Stimulated activated CD8-positive, alpha-beta memory T cell treated with anti-CD3 and anti-CD28 coated beads, Interleukin-4, amount 100 ng/mL, for 48 hours (primary cell): ENCODE measurements at places on chromosomes 16 and 17.
A peak's percentile ranks its signal among the peaks of the same experiment; 100 is the strongest.

DNA sequence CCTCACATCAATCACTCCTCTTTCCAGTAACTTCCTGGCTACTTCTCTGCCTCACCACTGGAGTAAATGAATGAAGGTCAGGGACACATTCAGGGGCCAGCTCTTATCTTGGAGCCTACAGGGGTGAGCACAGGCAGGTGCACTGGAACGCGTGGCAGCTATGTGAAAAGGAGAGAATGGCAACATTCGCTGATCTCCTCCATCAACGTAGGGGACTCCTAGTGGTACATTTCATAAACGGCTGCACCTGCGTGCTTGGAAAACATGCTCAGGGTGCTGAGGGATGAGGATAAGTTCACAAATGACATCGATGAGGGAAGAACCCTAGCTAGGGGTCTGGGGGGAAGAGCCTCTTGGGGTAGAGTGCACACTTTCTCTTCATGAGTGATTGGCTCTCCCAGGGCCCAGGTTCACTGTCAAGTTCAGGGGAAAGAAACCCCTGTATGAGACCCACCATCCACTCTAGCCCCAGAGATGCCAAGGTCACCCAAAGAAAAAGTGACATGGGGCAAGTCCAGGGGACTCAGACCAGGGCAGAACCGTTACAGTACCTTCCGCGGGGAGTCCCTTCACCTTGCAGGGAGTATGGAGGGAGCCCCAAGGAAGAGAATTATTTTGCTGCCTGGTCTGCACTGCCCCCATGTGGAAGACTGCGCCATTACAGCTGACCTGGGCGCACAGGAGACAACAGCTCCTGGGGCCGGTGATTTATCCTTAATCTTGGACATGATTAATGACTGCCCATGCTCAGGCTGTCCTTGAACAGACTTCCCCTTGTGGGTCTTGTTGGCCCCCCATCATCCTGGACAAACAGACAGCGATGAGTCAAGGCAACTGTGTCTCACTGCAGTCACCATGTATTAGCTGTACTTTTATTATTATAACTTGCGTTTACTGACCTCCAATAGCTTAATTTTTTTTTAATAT is 30.1 kb downstream of the VAC14 start:
- DNase-seq, result peak; percentile 83

- no peak for DNase-seq
Measured at GRCh38 chr17:69407759-69408158, 6.7 kb upstream of the MAP2K6 start.

DNA sequence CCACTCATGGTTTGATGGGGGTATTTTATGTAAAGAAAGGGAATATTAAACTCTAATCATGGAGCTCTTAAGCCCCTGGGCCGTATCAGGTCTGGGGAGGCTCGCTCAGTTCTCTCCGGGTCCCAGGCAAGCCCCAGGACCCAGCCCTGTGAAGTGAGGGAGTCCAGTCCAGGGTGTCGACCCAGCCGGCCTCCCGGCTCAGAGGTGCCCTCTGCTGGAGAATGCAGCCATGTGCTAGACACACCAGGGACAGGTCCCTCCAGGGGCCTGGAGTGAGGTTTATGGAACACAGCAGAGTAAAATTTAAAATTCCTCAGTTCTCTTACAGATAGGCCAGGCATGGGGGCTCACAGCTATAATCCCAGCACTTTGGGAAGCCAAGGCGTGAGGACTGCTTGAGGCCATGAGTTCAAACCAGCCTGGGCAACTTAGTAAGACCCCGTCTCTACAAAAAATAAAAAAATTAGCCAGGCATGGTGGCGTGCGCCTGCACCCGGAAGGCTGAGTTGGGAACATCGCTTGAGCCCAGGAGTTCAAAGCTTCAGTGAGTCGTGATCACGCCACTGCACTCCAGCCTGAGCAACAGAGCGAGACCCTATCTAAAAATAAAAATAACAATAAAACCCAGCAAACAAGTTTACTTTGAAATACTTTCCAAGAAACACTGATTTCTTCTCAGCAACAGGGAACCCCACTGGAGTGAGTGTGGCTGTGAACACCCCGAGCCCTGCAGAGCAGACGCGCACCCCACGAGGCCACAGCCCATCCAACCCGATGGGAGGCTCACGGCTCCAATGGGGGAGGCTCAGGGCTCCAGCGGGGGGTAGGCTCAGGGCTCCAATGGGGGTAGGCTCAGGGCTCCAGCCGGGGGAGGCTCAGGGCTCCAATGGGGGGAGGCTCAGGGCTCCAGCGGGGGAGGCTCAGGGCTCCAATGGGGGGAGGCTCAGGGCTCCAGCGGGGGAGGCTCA is 72.2 kb downstream of the ZNF778 start:
- peak; percentile 85 for DNase-seq

DNA sequence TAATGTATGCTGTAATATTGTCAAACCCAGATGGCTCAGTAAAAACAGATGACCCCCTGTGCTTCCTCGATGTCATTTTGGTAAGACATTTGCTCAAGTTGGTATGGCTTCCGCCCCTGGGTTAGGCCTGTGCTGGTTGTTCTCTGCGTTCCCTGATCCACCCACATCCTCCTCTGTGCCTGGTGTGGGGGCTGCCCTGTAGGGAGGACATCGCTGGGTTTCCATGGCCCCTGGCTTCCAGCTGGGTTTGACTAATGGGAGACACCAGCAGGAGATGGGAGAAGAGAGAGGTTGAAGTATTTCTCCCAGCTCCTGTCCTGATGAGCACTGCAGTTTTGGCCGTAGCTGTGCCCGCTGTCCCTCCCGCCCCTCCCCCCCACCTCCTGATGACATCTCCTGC is 4.4 kb upstream of the MFAP4 start:
- no peak for DNase-seq

GRCh38 chr17:44093231-44093900 is 22.8 kb downstream of the G6PC3 start:
- no peak for DNase-seq

GRCh38 chr16:60166-60565 is 6.5 kb downstream of the SNRNP25 start:
- no peak for DNase-seq

DNA sequence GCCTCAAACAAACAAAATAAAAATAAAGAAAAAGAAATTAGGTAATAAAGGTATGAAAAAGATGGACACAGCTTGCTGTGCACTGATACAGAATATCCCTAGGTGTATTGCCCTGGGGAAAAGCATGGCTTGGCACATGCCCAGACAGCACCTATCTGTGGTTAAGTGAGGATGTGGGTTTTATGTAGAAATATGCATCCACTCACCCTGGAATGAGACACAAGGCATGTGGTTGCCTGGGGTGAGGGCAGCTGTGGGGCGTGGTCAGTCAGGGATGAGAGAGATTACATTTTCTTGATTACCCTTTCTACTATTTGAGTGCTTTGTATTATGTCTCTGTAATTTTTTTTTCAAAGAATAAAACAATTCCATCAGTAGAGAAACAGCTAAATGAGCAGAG is 6.9 kb downstream of the PLLP start:
- peak; percentile 69 for DNase-seq

- no peak for DNase-seq
Measured at GRCh38 chr17:73495641-73496040, 148.6 kb downstream of the SDK2 start.

DNA sequence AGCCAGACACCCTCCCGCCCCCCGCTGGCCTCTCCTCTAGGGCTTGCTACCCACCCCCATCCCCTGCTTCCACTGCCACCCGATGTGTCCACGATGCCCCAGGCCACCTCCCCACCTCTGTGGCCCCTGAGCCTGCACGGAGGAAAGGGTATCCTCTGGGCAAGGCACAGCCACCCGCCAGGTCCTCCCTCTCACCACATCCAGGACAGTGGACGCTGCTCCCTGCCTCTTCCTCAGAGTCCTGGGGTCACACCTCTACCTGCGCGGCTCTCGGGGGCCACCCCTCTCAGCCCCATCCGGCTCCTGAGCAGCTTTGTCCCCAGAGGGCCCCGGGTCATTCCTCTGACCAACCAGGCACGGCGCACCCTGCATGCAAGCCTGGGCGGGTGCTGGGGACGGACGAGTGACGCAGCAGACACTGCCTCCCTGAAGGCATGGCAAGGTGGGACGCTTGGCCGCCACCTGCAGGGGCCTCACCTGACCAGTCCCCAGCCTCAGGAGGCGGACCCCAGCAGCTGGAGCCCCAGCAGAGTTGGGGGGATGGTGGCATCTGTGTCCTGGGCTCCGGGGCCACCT is 24.8 kb downstream of the FLYWCH1 start:
- DNase-seq, result no peak

- DNase-seq, result no peak
Measured at GRCh38 chr17:57545731-57546342, 199.3 kb downstream of the CCDC182 start.

- peak; percentile 55 for DNase-seq
Measured at GRCh38 chr17:40433551-40434415, 9.5 kb upstream of the IGFBP4 start.

- no peak for DNase-seq
Measured at GRCh38 chr16:88966986-88967829, 9.8 kb downstream of the CBFA2T3 start.

DNA sequence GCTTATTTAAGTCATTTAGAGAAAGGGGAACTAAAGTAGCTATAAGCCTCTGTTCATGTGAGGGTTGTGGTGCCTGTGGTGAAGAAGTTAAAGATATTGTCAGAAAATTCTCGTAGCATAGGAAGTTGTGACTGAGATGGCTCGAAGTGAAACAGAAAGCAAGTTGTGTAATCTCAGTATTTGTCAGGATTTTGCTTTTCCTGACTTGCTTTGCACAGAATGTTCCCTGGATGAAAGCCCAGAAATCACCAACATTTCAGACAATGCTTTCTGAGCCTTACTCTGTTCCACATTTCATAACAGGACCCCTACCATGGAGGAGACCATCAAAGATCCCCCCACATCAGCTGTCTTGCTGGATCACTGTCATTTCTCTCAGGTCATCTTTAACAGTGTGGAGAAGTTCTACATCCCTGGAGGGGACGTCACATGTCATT is 10.6 kb downstream of the CALCOCO2 start:
- no peak for DNase-seq

- no peak for DNase-seq
Measured at GRCh38 chr16:2084895-2085625, 37.3 kb downstream of the TSC2 start.

DNA sequence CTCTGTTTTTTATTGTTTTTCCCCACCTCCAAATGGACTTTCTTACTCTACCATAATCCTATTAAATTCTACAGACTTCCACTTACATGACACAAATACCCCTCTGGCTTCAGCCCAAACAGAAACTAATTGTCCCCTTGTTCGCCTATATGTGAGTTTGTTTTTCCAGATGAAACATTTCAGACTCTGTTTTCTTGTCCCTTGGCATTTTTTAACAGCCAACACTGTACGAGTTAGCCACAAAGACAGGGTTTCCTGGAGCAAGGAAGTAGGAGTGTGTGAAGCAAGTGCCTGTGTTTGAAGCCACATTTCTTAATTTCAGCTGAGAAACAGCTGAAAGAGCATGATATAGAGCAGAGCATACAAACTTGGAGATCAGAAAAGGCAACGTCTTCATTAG is 382.2 kb upstream of the CDH5 start:
- DNase-seq, result no peak

DNA sequence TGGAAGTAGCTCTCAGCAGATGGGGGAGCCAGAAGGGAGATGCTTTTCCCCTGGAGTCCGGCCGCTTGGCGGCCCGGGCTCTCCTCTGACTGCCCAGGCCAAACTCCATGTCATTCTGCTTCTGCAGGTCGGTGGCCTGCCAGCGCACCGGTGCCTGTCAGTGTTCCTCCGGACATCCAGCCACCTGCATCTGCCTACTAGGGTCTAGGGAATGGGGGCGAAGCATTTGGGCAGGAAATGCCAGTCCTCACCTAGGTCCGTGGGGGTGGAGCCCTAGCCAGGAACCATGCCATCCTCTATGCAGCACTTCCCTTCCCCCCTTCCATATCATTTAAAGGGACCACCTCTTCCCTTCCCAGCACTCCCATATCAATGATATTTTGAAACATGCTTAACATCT is 34.2 kb downstream of the GJC1 start:
- no peak for DNase-seq

- no peak for DNase-seq
Measured at GRCh38 chr16:83171396-83171795, 544.6 kb downstream of the CDH13 start.

- no peak for DNase-seq
Measured at GRCh38 chr16:67437513-67437912, 6.6 kb downstream of the HSD11B2 start.

DNA sequence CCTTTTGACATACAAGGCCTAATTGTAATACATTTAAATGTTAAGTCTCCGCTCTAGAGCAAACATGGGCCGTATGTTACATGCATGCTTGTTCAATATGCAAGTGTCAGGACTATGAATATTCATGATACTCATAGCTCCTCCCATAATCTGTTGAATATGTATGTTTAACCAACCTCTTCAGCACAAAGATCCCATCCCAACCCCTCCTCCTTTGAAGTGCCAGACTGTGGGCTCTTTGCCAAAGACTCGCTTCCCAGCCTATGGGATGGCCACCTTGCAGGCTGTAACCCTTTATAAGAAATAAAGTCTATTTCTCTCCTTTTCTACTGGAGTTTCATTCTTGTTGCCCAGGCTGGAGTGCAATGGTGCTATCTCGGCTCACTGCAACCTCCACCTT is 156.2 kb downstream of the ABCC12 start:
- no peak for DNase-seq

DNA sequence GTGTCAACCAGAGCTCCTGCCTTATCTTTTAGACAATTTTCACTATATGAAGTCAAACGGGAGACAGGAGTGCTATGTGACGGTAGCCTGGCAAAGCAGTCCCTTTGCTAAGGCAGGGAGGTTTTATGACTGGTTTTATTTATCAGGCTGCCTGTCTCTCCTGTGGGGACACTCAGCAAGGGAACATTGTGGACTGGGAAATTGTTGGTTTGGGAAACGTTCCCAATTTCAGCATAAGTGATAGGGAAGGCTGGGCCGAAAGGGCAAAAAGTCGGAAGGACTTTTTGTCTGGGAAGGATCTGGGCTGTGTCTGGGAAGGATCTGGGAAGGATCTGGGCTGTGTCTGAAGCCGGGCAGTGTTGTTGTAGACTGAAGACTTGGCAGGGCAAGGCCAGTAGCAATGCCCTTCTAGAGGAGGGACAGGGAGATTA is 211.2 kb downstream of the PARN start:
- no peak for DNase-seq

- DNase-seq, result no peak
Measured at GRCh38 chr16:1052721-1053120, 19.8 kb upstream of the SSTR5 start.

- no peak for DNase-seq
Measured at GRCh38 chr16:72372087-72373045, 200.4 kb upstream of the PMFBP1 start.

DNA sequence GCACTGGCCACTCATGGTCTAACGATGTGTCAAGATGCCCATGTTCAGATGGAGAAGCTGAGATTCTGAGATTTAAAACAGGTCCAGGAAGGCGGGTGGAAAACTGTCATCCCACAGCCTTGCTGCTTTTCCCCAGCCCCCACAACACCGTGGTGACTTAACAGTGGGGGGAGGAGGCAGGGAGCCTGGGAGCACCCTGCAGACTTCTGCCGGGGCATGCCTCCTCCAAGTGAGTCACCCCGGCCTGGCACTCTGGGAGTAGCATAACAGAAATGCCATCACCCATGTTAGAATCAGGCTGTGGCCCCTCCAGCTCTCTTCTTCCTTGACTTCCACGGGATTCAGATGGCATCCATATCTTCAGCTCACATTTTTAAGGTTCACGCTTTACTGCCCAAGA is 164.8 kb downstream of the CBLN1 start:
- no peak for DNase-seq
